ENCODE measurements at places on chromosomes 11 and 22. TPM values are rescaled to one million over a fixed set of nuclear protein-coding genes. Genes with fewer than 3 reads are reported as not detected.

Gene MYOD1
- polyA plus RNA-seq, result not detected

Gene NEFH
- 12.2 TPM for polyA plus RNA-seq

Gene P2RX6
- 1.1 TPM for polyA plus RNA-seq

Gene CSRP3
- 1.5 TPM for polyA plus RNA-seq

Gene CRACR2B
- 9.1 TPM for polyA plus RNA-seq

GRCh38 chr11:10322401-10322800 is 17.5 kb downstream of the ADM start:
- no peak for DNase-seq

DNA sequence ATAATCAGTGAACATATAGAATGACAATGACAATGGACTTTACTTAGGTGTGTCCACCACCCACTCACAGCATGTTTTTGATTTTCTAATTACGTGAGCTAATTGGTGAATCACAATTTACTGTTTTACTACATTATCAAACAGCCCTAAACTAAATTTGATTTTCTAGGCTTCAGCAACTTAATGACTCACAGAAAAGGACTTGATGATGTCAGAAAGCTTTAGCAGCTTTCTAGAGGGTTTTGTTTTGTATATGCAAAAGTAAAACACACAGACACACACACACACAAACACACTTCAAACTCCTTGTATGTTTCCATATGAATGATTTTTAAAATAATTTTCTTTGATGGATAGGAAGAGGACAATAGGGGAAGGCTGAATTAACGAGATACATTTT is 878.6 kb upstream of the CCDC90B start:
- DNase-seq, result no peak

- DNase-seq, result no peak
Measured at GRCh38 chr11:413120-414081, 1.4 kb downstream of the SIGIRR start.

DNA sequence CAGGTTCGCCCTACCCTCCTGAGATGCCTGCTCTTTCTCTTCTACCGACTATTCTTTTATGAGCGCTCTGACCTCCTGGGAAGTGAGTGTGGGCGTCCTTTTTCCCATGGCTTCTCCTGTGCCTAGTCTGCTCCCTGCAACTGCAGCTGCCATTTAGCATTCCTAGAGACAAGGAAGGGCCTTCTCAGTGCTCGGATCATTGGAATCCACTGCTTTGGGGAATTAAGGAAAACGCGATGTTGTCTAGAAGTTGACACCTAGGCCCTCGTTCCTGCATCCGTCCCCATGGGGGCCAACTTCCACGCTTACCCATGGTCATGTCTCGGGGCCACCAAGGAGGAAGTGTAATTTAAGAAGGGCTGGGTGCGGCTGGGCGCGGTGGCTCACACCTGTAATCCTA is 95.4 kb downstream of the BCR start:
- no peak for DNase-seq

- no peak for DNase-seq
Measured at GRCh38 chr22:20863366-20863765, 4.6 kb downstream of the SNAP29 start.

- DNase-seq, result no peak
Measured at GRCh38 chr11:132237781-132238180, 867.4 kb downstream of the NTM start.

DNA sequence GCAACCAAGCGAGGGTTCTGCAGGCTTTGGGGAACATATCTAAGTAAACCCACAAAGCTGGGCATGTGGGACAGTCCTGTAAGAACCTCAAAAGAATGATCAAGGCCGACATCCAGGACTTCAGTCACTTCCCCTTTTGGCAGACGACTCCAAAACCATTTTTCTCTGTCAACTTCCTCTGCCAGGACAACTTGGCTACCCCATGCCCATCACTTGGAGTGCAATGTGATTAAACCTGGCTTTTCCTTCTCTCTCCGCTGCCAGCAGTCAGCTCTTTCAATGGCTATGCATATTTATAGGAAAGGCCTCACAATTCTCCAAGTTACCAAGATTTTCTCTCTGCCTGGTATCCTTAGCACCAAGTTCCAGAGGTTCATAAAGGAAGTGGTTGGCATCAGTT is 78.9 kb downstream of the C11orf58 start:
- no peak for DNase-seq
